ENCODE measurements at places on chromosomes 2 and 18.
A peak's percentile ranks its signal among the peaks of the same experiment; 100 is the strongest.

DNA sequence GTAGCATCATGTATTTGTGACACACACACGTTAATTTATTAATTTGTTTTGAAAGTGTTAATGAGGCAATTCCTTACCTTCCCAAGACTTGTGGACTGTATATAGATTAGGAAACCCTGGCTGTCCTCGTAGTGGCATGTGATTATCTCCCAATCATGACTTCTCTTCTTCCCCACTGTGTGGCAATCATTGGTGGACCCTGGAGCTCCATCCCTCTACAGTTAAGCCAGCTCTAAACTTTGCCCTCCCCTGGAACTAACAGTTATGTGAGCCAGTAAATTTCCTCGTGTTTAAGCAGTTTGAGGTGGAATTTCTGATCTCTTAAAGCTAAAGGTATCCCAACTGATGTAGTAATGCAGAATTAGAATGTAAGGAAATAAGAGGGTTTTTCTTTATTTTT, 22.0 kb downstream of the GALNT1 start:
- no peak for DNase-seq
- no peak overlapping the region for H3K4me3 ChIP-seq
- no peak overlapping the region for H3K27ac ChIP-seq
- peaks cover 53% of the 10 kb centered on the region for H3K36me3 ChIP-seq
- peaks cover 46% of the 10 kb centered on the region for H3K4me1 ChIP-seq

- H3K27me3 ChIP-seq, result peaks cover 13% of the 10 kb centered on the region
- H3K36me3 ChIP-seq, result no peaks in the 10 kb centered on the region
- no peaks in the 10 kb centered on the region for H3K4me1 ChIP-seq
- no peak overlapping the region for H3K4me3 ChIP-seq
- no peak overlapping the region for H3K27ac ChIP-seq
- DNase-seq, result no peak
These were observed 101.1 kb upstream of the FZD7 start for GRCh38 chr2:201932511-201932910.

DNA sequence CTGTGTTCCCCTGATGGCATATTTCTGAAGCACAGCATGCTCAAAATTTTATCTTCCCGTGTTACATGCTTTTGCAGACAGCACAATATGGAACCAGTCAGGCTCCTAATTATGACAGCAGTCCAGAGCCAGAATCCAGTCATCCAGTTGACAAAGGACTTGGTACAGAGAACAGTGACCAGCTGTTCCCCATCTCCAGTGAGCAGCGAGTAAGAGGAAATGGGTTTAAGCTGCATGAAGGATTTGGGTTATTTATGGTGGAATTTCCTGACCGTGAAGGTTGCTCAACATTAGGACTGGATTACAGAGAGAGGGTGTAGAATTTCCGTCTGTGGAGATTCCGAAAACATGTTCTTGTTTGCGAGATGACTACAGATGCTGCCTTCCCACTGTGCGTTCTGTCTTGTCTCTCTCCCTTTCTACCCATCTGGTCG, 24.4 kb downstream of the SGPP2 start:
- H3K27ac ChIP-seq, result no peak overlapping the region
- H3K4me3 ChIP-seq, result no peak overlapping the region
- no peaks in the 10 kb centered on the region for H3K4me1 ChIP-seq
- no peaks in the 10 kb centered on the region for H3K36me3 ChIP-seq

DNA sequence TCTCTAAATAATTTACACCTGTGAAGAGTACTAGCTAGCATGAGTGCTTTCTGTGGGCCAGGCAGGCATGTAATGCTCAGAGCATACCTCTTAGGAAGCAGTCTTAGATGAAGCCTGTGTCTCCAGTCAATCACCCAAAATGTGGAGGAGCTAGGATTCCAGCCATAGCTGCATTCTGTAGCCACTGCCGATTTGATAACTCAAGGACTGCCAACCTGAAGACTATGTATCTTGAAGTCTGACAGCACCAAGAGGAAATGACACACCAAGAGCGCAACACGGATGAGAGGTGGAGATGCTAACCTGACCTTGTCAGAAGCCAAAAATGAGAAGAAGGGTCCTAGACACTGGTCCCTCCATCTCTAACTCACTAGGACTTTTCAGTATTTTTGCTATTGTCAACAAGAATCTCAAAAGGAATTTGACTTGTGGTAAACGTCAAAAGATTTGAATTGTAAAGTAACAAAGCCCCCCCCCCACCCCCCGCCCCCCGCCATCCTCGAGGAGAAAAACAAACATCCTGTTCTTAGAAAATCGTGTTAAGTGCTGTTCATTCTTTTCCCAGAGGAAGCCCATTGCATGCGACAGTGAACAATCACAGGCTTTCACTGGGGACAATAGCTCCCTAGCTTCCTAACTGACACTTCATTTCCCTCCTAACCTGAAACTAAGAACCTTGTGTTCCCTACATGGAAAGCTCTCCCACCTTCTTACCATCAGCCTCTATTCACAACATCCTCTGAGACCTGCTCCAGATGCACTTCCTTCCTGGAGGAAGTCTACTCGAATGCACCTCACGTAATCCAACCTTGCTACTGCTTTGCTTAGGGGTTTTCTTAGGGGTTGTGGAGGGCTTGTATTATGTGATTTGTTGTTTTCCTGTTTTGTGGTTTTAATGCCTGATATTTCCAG, 14.7 kb downstream of the CDC42EP3 start:
- DNase-seq, result peak; percentile 45
- H3K36me3 ChIP-seq, result peaks cover 45% of the 10 kb centered on the region

Measured in activated CD8-positive, alpha-beta T cell treated with anti-CD3 and anti-CD28 coated beads for 36 hours (primary cell).